Kidney (tissue), 22 donors: ENCODE measurements at places on chromosomes 4 and X. TPM values are rescaled to one million over a fixed set of nuclear protein-coding genes. Genes with fewer than 3 reads are reported as not detected.

DNA sequence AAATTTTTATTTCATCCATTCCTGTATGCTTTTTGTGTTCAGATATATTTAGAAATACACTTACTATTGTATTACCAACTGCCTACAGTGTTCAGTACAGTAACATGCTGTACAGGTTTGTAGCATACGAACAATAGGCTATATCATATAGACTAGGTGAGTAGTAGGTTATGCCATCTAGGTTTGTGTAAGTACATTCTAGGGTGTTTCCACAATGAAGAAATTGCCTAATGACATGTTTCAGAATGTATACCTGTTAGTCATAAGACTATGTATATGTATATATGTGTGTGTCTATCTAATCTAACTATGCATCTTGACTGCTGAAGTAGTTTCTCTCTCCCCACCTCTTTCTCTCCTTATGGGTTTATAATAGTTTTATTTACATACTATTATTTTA lies 51.5 kb upstream of the BTC start:
- DNase-seq, result no peak

DNA sequence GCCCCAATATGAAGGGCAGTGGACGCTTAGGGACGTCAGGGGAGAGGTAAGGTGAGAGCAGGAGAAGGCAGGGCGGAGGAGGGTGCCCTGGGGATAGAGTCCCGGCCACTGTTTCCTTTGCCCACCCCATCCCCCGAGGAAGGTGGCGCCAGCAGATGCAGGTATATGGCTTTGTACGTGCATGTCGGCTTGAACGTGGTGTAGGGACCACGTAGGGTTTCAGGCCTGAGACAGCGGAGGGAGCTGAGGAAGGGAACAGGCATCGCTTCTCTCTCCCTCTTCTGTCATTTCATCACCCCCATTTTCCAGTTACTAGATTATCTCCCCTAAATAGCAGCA lies 97.9 kb downstream of the PHKA2 start:
- DNase-seq, result no peak

DNA sequence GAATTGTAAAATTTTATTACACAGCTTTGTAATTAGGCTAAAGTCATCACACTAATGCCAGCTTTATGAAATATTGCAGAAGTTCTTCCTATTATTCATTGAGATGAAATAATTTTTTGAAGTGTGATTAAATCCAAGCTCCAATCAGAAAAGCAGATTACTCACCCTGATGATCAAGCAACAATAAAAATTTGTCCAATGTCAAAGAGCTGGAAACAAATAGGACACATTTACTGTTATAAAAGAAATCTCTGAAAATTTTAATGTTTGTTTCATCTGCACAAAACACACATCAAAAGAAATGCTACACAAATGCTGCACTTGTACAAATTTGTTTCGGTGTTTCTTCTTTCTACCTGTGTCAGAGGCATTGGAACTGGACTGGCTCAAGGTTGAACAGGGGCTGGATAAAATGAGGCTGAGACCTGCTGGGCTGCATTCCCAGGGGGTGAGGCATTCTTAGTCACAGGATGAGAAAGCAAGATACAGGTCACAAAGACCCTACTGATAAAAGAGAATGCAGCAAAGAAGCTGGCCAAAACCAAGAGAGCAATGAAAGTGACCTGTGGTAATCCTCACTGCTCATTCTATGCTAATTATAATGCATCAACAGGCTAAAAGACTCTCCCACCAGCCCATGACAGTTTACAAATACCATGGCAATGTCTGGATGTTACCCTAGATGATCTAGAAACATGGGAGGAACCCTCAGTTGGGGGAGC lies 78.3 kb downstream of the GASK1B start:
- DNase-seq, result no peak

DNA sequence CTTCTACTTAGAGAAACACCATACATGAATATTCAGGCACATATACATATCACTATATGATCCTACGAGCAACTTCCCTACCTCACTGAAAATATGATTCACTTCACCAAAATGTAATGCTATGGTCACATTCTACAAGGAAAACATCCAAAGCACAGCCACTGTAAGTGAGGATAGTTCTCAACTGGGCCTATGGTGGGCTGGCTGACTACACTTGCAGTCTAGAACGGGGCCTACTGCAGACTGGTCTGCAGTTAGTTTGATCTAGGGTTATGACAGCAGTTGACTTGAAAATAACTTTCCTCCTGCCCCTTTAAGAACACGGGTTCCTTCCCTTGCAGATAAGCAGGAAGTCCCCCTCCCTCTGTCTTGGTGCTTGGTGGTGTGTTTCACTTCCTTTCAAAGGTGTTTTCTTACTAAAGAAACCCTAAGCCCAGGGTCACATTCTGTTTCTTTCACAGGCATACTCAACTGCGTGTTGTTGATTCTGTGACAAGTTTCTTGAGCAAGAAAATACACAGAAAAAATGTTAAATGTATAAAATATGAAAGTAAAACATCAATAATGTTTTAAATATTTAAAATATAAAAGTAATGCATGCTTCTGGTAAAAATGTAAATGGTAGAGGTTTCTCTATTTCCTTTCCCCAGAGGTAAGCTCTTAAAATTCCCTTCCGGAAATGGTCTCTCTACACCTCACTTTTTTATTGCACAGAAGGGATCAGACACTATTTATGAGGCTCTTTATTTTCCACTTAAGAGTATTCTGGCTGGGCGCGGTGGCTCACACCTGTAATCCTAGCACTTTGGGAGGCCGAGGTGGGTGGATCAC lies 18.0 kb upstream of the TMSB4X start:
- DNase-seq, result no peak

DNA sequence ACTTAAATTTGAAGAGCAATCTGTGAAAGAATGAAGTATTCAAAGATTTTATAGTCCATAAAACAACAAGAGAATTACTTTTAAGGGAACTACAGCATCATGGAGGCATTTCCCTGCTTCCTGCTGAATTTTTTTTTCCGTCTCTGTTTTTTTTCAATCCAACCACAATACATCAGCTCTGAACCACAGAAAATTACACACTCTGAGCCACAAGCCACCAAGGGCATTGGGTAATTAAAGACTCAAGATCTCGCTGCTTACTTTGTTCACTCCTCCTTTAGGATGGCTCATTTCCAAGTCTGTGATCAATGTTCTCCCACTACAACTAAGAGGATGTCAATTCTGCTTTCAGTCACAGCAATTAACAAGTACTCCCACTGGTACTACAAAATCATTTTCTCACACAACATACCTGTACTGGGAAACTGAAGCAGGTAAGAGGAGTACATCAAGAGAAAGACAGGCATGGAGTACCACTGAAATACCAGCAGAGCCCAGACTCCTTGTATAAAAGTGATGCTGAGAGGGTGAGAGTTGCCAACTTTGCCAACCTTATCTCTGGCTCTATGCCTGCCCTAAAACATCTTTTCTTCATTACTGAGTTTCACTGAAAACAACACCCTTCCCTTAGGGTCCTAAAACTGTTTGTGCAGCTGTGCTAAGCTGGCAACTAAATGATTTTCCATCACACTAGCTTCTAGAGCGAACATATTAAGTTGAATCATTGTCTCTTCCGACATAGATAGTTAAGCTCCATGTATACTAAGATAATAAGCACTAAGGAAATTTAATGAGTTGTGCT lies 105.8 kb upstream of the MAGEB18 start:
- no peak for DNase-seq

DNA sequence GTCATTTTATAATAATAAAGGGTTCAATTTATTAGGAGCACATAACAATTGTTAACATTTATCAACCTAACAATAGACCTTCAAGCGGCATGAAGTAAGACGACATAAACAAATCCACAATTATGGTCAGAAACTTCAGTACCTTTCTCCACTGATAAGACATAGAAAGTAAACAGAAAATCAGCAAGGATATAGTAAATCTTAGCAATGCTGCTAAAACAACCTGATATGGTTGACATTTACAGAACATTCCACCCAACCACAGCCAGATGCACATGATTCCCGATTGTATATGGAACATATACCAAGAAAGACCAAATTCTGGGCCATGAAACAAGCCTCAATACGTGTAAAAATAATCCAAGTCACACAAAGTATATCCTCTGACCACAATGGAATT lies 71.3 kb downstream of the ZFYVE28 start:
- no peak for DNase-seq

GRCh38 chr4:5789141-5789540 lies 78.1 kb downstream of the EVC start:
- DNase-seq, result no peak

- no peak for DNase-seq
Observed at GRCh38 chr4:98374643-98375042, 113.5 kb downstream of the RAP1GDS1 start.

DNA sequence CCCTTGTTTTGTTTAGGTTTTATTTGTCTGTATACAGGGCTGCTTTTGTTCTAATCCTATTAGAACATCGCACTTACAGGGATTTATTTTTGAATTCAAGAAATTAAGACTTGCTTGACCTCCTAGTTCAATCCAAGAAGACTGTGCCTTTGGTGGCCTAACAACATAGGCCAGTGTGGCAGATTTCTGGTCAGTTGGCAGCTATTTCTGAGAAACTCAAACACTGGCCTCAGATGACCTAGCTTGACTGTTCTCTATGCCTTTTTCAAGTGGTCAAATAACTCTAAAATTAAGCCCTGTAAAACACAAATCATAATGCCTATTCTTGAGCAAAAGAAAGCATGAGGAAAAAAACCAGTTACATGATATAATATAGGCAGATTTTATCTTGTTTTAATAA lies 89.3 kb upstream of the GPR34 start:
- DNase-seq, result no peak

- DNase-seq, result no peak
Observed at GRCh38 chr4:42008011-42008786, 17.9 kb downstream of the SLC30A9 start.

DNA sequence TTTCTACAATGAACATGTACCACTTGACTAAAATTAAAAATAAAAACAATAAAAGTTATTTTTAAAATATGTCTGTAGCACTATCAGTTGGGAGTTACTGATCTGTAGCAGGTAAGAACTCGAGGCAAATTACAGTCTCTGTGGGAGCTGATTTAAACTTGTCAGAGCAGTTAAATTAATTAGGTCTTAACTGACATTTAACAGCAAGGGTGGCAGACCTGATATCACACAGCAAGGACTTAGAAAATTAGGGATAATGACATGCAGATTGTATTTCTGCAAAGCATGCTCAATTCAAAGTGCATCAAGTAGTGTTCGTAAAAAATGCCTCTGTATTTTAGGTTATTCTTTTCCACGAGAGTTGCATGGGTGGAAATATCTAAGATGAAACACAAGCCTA lies 208.9 kb downstream of the SPATA18 start:
- DNase-seq, result no peak

DNA sequence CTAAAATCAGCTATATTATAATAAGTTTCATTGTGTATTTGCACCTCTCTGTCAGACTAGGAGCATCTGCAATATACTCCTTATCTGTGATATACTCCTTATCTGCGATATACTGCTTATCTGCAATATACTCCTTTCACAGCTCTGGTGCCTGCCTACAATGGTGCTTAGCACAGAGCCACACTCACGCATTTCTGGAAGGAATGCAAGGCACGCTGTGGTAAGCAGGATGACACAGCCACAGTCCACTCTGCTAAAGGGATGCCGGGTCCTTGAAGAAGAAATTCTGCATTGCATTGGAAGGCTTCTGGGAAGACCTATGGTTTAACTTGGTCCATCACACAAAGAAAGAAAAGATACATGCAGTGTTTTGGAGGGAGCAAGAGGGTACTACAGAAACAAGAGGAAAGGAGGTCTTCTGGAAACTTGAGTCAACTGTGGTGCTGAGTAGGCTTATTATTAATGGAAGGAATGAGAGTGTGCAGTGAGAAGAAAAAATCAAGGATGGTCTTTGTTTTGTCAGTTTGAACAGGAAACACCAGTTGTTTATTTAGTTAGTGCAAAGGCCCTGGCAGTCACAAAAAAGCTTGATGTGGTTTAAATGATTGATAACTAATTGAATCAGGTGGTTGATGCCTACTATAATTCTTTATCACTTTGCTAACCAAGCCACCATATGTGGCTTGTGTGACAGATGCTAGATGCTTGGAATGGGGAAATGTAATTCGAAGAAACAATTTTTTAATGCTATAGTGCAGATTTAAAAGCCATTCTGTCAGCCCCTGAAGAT lies 342.3 kb downstream of the GRXCR1 start:
- no peak for DNase-seq

- peak; percentile 89 for DNase-seq
Observed at GRCh38 chr4:186144946-186145569, 40.6 kb downstream of the FAM149A start.

Gene ZNF157
- 0.57 TPM for total RNA-seq

Gene ELOVL6
- 10.7 TPM for total RNA-seq
